ENCODE measurements at places on chromosomes 4 and X.

GRCh38 chr4:73585345-73585744 lies 34.9 kb downstream of the RASSF6 start:
- no peak for DNase-seq

DNA sequence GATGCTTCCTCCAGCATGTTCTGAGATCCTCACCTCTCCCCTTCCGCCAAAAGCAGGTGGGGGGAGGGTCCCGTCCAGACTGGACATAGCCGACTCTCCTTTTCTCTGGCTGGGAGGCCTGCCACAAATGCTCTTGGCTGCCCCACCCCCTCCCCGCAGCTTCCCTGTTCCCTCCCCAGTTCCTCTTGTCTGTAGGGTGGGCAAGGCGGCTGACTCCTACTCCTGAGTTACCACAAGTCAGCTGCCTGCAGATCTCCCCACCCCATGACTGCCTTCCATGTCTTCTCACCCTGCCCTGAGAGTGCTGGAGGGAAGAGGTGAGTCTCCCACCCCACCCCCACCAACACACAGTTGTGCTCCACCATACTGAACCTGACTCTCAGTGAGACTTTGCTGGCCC lies 2.9 kb downstream of the ATP6AP1 start:
- no peak for DNase-seq

DNA sequence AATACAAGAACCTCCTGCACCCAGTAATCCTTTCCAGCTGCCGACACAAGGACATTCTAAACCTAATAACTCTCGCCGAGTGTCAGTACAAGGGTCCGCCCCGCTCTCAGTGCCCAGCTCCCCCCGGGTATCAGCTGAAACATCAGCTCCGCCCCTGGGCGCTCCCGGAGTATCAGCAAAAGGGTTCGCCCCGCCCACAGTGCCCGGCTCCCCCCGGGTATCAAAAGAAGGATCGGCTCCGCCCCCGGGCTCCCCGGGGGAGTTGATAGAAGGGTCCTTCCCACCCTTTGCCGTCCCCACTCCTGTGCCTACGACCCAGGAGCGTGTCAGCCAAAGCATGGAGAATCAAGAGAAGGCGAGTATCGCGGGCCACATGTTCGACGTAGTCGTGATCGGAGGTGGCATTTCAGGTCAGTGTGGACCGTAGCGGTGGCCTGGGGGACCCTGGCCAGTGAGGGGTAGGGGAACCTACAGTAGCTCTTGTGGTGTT lies at the start of gene MAOA:
TSS of gene MAOA (plus strand) at position 295 of the 490 bp plus-strand sequence. CDS start at position 338, 43 bp downstream.
- DNase-seq = no peak

GRCh38 chr4:98652996-98653395 lies 5.4 kb downstream of the TSPAN5 start:
- DNase-seq = no peak

DNA sequence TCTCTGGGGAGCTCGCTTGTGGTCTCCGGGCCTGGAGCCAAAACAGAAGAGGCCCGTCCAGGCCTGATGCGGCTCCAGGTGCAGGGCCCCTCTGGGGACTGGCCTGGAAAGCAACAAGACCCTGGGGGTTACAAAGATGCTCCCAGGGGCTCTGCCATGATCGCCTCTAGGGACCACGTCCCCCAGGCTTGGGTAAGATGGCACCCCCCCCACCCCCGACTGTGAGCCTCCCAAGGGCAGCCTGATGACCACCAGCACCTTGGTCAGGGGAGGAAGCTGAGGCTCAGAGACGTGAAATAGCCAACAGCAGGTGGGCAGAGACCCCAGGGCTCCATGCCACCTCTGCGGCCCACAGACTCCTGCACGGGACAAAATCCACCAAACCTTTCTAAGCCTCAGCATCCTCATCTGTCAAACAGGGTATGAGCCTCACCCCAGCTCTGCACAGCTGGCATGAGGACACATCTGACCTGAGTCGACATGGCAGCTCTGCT lies 25.4 kb downstream of the C4orf50 start:
- DNase-seq = no peak

GRCh38 chrX:101287402-101287801 lies 3.7 kb downstream of the TAF7L start:
- DNase-seq = no peak

- DNase-seq = no peak
Observed at GRCh38 chr4:147793569-147794313, 61.9 kb downstream of the ARHGAP10 start.

DNA sequence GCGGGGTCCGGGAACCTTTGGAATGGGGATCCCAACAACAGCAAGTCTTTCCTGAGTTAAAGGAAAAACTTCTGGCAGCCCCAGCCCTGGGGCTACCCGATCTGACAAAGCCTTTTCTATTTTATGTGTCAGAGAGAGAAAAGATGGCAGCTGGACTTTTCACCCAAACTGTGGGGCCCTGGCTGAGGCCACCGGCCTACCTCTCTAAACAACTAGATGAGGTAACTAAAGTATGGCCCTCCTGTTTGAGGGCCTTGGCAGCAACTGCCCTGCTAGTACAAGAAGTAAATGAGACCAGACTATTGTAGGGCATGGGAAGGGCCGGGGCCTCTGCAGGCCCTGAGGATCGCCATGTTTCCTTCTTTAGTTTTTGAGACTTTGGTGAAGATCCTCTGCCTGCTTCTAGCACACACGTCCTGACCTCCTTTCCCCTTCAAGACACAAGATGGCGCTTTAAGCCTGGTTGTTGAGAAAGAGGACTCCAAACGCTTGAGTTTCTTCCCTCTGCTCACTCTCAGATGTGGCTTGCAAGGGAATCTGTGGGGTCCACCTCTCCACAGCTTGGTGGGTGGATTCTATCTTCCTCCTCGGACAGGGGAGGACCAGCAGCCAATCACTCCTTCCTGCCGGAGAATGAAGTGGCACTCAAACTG lies 18.5 kb upstream of the DRD5 start:
- DNase-seq = no peak

DNA sequence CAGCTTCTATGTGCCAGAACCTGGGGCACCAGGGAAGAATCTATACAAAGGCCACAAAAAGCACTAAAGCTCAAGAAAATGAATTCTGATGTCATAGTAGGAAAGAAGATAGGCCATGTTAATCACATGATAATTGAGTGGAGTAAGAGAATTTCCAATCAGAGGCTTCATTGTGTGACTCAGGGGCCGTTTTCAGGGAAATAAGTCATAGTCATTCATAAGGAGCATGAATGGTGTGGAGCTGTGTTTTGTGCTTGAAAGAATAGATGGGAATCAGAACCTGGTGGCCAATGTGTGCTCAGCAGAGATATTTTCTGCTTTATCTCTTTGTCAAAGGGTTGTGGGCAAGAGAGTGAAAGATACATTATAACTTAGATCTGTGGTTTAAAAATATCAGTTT lies 102.4 kb upstream of the ZDHHC15 start:
- no peak for DNase-seq

GRCh38 chr4:104532677-104533076 lies 38.0 kb upstream of the CXXC4 start:
- no peak for DNase-seq

DNA sequence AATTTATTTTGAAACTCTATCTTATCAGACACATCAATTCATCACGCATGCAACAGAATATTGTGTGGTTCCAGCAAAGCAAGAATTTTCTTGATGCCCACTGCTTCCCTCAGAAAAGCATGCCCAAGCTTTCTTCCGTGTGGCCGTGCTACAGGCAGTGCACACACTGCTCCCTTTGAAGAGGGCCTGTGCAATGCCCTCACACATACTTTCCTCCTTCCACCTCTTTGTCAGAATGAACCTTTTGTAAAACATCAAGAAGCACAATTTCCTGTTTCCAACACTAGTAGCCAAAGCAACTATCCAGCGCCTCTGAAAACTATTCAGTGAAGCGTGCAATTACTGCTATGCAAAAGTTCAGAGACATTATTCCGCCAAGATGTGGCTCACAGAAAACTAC lies 201.7 kb downstream of the NLGN4X start:
- no peak for DNase-seq

GRCh38 chrX:103329991-103330390 lies at the start of gene TCEAL7:
Gene TCEAL7, plus strand, starts transcription at chrX:103330239. Its CDS starts 1,165 bp downstream, at chrX:103331404.
- DNase-seq = no peak

DNA sequence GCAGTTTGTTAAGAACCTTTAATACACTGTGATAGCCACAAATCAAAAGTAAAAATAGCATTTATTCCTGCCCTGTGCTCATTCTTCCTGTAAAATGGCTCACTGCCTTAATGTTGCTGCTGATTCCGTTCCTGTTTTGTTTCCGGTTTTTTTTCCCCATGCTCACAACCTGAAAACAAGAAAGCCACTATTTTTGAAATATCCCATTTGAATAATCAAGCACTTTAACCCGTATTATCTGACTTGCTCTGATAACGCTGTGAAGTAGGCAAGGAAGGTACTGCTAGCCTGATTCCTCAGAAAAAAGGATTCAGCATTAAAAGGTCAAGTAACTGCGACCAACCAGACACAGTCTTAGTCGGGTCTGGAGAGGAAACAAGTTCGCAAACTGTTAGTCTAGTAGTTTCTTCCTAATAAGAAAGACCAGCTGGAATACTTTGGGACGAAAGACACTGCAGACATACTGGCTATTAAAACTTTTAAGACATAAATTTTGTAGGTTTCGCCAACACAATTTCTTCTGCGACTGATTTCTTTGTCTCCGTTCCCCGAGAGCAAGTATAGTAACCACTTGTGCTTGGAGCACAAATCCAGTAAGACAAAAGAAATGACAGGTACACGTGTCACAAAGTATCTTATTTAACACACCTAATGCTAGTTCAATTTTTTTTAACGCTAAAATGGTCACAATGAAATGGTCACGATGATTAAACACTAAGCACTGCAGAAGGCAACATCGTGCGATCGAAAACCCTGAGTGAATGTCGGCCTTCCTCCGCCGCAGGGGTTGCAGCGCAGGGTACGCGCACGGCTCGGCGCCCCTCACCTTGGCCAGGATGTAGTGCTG lies 802 bp downstream of the COX18 start:
- DNase-seq = no peak

DNA sequence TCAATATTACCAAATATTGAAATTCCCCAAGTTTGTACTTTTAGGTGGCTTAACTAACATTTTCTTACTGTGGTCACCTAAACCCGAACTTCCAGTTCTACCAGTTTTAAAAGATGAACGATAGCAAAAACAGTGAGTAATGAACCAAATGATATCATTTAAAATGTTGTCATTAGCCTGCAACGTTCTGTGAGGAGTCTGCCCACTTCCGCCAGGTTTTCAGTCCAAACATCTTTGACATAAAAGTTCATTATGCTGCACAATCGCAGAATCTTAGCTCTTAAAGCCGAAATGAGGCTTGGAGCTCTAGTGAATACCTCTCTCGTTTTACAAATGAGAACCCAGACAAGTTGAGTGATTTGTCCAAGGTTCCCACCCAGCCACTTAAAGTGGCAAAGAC lies 762 bp downstream of the PIGA start:
- no peak for DNase-seq

GRCh38 chrX:111917591-111917990 lies 41.6 kb downstream of the TRPC5OS start:
- DNase-seq = no peak

DNA sequence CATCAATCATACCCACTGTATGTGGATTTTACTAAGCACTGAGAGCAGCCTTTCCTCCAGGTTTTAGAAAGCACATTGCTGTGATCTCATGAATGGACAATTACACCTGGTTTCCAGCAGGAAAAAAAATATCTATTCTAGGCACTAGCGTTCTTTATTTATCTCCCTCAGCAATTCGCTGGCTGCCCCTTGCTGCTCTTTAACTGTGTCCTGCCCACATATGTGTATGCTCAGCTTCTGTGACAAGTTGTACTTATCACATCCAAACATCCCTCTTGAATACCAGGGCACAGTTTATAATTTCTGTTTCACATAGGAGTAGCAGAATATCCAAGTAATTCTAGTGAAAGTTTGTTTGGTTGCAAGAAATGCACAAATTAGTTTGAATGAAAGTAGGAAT lies 146.8 kb downstream of the USP46 start:
- DNase-seq = no peak

DNA sequence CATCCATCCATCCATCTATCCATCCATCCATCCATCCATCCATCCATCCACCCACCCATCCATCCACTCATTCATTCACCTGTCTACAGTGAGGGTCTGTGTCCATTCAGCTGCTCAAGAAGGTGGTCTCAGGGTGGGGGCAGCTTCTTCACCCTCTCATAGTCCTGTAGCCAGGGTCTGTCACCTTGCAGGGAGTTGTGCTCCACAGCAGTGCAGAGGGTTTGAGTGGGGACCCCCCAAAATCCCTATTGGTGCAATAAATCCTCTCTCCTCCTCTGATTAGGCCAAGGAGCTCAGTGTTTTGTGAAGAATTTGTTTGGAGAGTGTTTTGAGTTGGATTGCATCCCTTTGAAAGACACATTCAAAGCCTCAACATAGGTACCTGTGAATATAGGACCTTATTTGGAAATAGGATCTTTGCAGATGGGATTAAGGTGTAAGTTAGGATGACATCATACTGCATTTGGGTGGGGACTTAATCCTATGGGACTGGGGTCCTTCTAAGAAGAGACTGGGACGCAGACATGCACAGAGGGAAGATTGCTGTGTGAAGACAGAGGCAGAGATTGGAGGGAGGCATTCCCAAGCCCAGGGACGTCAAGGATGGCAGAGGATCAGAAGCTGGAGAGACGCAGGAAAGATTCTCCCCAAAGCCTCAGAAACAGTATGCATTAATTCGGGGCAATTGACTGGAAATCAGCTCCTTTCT lies 12.0 kb downstream of the P2RY8 start:
- no peak for DNase-seq

DNA sequence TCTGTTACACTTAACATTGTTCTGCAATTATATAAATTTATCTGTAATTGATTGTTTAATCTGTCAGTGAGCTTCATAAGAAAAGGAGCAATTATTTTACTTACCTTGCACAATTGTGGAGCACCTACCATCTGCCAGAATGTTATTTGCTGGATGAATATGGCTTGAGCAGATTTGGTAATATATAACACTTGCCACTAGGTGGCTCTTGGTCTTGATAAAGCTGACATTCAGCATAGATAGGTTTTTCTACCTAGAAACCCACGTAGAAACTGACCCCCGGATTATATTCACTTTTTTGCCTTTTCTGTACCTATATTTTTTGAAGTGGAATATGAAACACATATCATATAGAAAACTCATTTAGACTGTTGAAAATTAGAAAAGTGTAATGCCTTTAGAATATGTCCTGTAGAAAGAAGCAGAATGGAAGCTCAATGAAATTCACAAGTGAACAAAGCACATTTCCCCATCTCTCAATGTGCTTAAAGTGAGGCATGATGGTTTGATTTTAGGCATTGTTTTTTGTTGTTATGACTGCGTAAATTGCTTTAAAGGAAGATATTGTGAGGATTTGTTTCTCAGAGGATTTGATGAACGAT lies 9.5 kb downstream of the RBPJ start:
- DNase-seq = no peak

GRCh38 chrX:9538544-9539045 lies 73.7 kb downstream of the TBL1X start:
- no peak for DNase-seq

DNA sequence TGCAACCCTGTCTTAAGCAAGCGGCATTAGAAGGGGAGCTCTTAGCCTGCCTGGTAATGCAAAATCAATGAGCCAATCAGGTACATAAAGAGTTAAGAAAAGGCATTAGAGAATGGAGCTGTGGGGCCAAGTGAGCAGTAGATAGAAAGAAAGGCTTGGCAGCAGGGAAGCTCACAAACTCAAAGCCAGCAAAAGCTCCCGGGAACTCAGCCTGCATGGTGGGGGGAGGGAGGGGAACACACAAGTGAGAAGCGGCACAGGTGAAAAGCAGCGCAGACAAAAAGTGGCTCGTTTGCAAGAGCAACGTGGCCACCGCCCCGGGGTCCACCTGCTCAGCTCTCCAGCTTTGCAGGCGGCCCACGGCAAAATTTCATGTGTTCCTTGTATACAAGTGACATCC lies 818.5 kb downstream of the FAM133A start:
- no peak for DNase-seq

- no peak for DNase-seq
Observed at GRCh38 chr4:136867465-136867864, 664.8 kb downstream of the PCDH18 start.

- no peak for DNase-seq
Observed at GRCh38 chrX:10922159-10922558, 189.0 kb upstream of the HCCS start.
